Stimulated activated naive B cell treated with anti-CD40 and anti-IgM and Interleukin-4, amounts not matched to agents 10 μg/mL and 1 μg/mL and 100 μg/mL, for 72 hours (primary cell): ENCODE measurements at places on chromosomes 3 and 15.
A peak's percentile ranks its signal among the peaks of the same experiment; 100 is the strongest.

- no peak for DNase-seq
Measured at GRCh38 chr3:40869939-40870338, 329.4 kb upstream of the CTNNB1 start.

- DNase-seq, result no peak
Measured at GRCh38 chr3:105866656-105867653, 1.9 kb downstream of the CBLB start.

DNA sequence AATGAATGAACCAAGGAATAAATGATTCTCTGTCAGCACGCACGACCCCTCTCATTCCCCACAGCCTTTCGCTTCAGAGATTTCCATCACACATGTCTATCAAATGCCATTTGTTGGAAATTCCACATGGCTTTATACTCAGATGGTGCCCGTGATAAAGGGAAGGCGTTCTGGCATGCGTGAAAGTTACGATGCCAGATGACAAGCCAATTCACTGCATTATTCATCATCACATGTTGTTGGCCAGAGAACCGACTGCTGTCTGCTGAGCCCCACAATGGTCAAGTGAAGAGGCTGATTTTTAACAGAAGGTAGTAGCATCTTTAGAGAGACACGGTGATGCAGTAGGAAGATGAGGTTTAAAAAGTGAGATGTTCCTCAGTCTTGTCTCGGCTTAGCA is 74.1 kb upstream of the FRMD4B start:
- DNase-seq, result no peak

DNA sequence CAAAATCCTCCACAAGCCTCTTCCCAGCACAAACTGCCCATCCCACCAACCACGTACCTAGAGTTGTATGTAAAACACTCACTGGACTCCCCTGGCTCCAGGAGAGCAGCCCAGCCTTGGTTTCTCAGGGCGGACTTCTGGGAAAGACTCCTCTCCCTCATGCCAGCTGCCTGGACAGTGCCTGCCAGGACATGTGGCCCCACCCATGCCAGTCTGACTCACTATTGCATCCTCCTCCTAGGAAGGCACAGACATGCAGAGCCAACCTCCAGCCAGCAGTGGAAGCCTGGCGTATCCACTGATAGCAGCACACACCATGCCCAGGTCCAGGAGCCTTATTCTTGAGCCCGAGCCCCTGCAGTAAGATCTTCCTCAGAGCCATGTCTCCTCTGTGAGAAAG is 8.6 kb downstream of the PKM start:
- no peak for DNase-seq

DNA sequence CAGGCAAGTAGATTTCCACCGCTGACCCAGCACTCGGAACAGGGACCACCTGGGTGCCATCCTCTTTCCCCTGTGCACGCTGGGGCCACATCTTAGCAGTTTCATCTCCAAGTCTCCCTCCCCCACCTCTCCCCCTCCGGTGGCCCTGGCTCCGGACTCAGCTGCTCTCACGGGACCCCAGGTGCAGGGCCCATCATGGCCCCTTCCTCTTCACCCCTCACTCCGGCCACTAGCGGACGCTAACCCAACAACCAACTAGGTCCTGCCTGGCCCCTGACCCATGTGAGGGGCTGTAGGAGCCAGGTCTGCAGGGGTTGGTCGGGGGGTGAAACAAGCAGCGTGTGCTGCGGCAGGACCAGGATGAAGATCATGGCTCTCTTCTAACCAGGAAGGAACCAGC is 31.3 kb upstream of the IQSEC1 start:
- no peak for DNase-seq

DNA sequence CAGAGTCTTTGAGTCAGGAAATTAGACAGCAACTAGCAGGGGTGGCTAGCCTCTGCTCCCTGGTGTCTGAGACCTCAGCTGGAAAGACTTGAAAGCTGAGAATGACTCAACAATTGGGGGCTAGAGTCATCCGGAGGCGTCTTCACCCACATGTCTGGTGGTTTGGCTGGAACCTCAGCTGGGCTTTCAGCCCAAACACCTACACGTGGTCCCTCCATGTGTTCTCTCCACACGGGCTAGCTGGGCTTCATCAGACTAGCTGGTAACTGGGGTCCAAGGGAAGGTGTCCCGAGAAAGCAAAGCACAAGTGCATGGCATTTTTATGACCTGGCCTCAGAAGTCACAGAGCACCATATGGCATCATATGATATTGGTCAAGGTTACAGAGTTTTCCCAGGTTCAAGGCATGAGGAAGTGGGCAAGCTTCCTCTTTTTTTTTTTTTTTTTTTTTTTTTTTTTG is 19.9 kb upstream of the ABHD2 start:
- peak; percentile 58 for DNase-seq

DNA sequence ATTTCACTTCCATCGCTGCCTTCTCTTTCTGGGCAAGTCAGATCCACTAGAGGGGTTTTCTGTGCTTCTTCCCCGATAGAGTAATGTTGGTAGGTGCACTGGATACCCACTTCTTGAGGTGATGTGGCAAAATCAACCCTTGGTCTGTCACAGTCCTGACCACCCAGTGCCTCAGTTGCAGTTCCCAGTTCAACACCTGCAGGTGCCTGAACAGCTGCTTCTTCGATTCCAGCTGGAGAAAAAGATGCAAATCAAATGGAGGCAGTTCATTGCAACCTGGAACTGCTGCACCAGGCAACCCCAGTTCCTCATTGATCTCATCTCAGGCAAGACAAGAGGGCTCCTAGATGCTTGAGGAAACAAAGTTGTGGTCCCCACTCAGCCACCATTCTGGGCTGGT is 186.6 kb downstream of the UBE2E2 start:
- DNase-seq, result no peak

DNA sequence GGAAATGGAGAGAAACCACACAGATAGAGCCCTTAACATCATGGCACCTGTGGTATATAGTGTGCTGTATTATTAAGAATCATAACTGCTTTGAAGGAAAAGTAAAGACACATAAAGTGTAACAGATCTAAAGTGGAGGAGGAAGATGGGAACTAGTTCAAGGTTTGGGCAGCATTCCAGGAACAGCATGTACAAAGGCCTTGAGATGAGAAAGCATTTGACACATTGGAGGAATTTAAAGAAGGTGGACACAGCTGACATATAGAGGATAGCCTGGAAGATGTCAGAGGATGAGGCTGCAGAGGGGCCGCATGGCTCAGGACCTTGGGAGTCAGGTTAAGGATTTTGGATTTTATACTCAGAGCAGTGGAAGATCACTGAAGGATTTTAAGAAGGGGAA is 39.0 kb downstream of the LRTM1 start:
- DNase-seq, result no peak

GRCh38 chr3:57173687-57174086 is 8.5 kb upstream of the IL17RD start:
- DNase-seq, result no peak

DNA sequence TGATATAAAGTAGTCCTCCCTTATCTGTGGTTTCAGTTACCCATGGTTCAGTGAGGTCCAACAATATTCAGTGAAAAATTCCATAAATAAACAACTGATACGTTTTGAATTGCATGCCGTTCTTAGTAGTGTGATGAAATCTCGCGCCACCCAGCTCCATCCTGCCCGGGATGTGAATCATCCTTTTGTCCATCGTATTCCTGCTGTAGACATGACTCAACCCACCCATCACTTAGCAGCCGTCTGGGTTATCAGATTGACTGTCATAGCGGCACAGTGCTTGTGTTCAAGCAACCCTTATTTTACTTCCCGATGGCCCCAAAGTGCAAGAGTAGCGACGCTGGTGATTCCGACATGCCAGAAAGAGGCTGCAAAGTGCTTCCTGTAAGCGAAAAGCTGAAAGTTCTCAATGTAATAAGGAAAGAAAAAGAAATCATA is 48.0 kb upstream of the MEX3B start:
- no peak for DNase-seq

DNA sequence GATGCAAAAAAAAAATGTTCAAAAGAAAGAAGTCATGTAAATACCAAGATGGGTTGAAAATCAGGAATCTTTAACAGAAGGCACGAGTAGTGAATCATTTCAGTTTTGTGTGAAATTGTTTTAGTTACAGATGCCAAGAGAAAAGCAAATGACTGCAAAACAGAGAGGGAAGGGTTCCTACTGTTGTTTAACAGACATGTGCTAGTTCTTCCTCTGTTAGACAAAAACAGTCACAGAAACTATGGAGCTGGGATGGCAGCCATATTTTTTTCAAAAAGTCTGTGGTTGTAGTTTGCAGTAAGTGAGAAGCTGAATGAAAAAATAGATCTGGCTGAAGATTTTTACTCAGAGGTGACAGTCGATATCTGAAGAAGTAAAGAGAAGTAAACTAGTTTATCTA is 511.9 kb downstream of the ZIC1 start:
- no peak for DNase-seq

GRCh38 chr15:88688394-88688933 is 49.6 kb downstream of the ISG20 start:
- DNase-seq, result no peak

- no peak for DNase-seq
Measured at GRCh38 chr15:88586401-88587162, 34.6 kb upstream of the AEN start.

DNA sequence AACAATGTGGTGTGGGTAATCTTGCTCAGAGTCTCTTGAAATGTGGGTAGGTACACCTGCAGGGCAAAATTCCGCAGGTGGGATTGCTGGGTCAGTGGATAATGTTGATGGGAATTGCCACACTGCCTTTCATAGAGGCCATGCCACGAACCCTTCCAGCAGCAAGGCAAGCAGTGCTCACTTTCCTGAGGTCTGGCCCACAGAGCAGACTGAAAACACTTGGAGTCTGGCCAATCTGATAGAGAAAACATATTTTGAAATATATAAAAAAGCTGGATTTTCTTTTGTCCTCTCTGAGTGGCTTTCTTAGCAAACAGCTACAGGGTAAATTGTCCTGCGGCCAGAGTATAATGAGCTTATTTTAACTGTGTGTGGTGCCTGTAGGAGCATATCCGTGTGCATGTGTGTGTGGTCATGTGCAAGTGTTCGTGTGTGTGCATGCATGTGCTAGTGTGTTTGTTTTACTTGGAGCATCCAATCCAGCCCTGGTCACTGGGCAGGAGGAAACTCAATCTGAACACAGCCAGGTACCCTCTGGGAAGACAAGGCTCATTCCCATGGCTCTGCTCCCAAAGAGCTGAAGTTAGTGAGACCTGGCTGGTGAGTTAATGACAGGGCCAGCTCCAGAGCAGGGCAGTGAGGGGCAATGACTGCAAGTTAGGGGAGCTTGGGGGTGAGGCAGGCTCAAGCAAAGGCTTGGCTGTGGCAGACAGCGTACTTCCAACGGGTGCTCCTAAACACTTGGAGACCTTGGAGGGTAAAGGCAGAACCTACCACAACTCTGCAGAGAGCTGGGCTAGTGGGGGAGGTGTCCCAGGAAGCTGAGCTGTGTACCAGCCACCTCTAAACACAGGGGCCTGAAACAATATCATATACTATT is 91.3 kb downstream of the PLXNA1 start:
- DNase-seq, result no peak

DNA sequence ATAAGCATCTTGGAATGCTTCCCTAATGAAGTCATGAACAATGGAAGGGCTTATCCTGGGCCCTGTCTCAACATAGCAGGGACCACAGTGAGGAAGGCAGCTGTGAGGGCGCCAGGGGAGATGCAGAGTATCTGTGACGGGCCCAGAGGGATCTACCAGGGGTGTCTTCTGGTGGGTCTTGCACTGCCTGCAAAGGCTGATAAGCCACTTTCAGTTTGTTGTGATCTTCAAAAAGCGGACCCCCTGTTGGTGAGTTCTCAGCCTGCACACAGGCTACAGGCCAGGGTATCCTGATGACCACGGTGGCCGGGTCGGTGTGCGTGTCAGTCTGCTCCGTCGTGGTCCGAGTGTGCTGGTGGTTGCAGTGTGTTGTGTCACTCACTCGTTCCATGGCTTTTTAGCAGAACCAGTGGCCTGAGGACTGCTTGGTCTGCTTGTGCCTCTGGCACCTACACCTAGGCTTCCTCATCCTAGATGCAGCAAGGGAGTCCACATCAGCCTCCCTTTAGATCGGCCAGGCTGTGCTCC is 46.8 kb downstream of the CHDH start:
- DNase-seq, result no peak

DNA sequence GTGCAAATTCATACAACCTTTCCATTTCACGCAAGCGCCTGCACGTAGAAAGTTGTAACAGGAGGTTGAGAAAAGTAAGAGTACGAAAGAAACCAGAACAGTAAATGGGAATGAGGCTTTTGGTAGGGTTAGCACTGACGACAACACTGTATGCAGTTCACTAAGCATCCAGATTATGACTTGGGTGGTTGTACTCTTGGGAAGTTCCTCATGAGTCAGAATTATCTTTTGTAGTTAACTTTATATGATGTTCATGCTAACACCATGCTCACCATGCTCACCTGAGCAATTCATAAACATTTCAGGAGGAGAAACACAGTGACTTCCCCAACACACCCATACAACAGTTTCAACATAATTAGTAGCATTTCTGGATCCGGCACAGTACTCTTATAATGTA is 3.0 kb upstream of the LPP start:
- DNase-seq, result no peak

DNA sequence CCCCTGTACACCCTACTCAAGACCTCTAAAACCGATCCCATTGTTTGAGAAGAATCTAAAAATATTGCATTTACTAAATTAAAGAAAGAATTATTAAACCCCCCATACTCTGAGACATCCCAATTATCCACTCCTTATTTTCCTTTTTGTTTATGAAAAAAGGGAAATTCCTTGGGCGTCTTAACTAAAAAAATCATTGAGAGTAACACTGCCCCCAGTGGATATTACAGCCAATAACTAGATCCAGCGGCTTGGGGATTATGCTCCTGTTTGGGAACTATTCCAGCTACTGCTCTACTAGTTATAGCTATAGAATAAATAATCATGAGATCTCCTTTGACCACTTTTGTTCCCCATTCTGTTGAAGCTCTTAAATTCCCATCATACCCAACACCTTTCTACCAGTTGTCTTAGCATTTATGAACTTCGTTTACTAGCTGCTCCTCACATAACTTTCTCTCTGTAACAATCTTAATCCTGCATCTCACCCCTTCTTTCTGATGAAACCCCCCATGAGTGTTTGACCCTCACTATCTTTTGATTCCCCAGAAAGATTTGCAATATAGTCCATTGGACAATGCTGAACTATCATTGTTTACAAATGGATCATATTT is 12.7 kb upstream of the CFAP91 start:
- DNase-seq, result no peak

- DNase-seq, result no peak
Measured at GRCh38 chr3:64825404-64826120, 137.8 kb upstream of the ADAMTS9 start.

DNA sequence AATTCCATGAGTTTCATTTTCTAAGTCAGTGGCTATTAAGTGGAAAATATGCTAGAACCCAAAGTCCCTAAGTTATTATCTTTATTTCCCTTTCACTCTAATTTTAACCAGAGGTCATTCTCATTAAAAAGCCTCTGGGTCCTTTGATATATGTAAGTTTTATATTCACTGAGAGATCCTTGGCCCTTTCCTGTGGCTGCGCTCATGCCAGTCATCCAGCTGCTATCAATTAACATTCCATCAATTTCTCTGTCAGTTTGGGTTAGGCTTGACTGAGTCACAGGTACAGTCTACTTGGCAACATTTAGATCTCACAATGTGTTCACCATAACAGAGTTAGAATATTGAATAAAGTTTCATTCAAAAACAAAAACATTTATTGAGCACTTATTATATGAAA is 58.0 kb upstream of the FBN1 start:
- no peak for DNase-seq

- DNase-seq, result no peak
Measured at GRCh38 chr3:132311841-132312240, 5.4 kb upstream of the ACP3 start.

GRCh38 chr3:153268564-153269279 is 106.7 kb downstream of the RAP2B start:
- no peak for DNase-seq
